Left cardiac atrium (tissue), 4 donors: ENCODE measurements at places on chromosomes 7 and 10.

DNA sequence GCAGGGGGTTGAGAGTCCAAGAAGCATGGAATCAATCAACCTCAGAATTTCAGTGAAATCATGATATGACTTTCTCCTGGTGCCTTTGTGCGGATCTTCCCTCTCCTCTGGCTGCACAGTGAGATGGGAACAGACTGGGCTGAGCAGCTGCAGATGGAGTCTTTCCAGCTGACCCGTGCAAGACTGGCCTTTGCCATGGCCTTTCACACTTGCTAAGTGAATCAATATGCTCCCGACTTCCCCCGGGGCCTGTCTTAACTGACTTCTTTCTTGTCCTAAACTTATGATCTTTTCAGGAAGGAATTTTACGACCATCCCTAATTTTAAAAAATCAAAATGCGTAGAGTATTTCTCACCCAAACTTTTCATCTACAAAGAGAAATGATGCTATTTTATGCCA, 469.9 kb downstream of the GALNT17 start:
- no peak for DNase-seq

DNA sequence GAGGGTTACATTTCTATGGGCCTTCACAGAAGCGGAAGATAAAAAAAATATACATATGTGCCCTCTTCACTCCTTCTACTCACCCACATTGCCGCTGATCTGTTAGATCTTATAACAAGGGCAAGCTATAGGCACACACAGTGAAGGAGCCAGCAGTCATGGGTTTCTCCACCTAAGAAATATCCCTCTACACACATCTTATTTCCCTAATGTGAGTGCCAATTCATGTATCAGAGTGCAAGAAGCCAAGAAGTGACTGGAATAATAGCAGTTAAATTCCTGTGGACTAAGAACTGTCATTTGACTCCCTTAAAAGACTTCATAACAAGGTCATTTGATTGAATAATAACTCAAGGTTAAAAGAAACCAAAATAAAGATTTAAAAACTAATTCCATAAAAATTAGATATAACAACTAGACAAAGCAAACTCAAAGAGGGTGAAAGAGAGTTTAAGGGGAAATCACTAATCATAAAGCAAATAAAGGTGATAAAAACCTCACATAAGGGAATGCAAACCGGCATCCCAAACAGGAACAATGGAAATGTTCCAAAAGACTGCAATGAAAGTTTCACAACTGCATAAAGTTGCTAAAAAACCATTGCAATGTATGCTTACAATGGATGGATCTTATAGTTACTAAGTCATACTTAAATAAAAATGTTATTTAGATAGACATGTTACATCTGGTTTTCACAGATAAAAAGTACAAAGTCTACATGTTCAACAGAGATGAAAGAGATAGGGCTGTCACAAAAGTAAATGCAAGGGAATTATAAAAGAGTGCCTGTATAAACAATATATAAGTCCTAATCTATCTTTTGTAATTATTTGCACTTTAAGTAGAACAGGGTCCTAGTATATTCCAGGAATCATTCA, 42.8 kb downstream of the ARHGAP21 start:
- DNase-seq, result no peak

- DNase-seq, result no peak
Observed at GRCh38 chr10:99605351-99605750, 14.9 kb downstream of the SLC25A28 start.

DNA sequence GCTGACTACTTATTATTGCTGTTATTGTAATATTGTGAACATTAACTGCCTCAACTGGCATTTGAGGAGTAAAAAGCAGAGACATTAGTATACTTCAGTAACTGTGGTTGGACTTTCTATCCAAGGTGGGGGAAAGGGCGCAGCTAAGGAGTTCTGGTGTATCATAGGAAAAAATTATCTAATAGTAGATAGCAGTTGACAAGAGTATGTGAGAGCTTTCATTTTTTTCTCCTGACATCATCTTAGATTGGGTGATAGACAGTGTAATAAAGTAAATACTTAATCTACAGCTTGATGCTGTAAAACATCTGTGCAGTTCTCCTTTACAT, 68.9 kb downstream of the PHTF2 start:
- DNase-seq, result no peak

GRCh38 chr10:3765146-3765545, 19.9 kb downstream of the KLF6 start:
- DNase-seq, result no peak

GRCh38 chr7:44511236-44511635, 20.8 kb upstream of the NUDCD3 start:
- DNase-seq, result no peak

- DNase-seq, result no peak
Observed at GRCh38 chr10:132062641-132063390, 2.9 kb upstream of the JAKMIP3 start.

DNA sequence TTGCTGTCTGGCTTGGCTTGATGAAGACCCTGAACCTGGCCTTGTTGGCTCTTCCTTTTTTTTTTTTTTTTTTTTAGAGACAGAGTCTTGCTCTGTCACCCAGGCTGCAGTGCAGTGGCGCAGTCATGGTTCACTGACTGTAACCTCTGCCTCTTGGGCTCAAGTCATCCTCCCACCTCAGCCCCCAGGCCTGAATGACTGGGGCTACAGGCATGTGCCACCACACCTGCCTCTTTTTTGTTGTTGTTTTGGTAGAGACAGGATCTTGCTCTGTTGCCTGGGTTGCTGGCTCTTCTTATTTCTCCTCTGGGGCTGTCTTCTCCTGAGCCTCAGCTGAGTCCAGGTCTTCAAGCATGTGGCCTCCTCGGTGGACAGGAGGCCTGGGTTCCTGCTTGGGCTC, 44.7 kb downstream of the PRF1 start:
- DNase-seq, result peak; percentile 8

- no peak for DNase-seq
Observed at GRCh38 chr10:69953851-69954250, 98.8 kb upstream of the MACROH2A2 start.

DNA sequence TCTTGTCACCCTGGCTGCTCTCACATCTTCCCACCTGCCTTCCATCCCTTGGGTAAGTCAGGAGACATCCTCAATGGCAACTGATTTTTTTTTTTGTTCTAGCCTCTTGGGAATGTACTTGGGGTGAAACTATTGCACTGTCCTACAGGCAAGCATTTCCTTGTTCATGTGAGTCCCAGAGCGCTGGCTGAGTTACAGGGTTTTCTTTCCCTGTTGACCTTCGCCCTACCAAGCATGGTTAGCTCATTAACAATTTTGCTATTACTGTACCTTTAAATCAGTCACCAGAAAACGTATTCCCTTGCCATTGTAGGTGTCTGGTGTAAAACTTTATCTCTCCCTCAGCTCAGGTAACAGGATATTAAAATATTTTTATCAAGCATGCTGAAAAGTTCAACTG, 98.9 kb downstream of the PRLHR start:
- DNase-seq, result no peak

- no peak for DNase-seq
Observed at GRCh38 chr7:28315565-28316410, 96.5 kb upstream of the CREB5 start.

DNA sequence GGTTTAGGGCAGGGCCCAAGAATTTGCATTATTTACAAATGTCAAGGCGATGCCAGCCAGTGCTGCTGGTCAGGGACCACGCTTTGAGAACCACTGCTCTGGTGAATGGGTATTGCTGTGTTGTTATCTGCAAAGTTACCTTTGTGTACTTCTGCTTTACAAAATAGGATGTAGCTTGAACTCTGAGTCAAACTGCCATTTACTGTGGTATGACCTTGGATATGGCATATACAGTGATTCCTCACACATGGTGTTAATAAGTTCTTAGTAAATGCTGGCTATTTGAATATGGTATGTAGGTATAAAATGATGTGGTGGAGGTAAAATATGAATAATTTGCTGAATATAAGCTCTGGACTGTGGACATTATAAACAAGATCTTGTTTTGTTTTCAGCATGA, 148.9 kb downstream of the AUTS2 start:
- DNase-seq, result no peak

DNA sequence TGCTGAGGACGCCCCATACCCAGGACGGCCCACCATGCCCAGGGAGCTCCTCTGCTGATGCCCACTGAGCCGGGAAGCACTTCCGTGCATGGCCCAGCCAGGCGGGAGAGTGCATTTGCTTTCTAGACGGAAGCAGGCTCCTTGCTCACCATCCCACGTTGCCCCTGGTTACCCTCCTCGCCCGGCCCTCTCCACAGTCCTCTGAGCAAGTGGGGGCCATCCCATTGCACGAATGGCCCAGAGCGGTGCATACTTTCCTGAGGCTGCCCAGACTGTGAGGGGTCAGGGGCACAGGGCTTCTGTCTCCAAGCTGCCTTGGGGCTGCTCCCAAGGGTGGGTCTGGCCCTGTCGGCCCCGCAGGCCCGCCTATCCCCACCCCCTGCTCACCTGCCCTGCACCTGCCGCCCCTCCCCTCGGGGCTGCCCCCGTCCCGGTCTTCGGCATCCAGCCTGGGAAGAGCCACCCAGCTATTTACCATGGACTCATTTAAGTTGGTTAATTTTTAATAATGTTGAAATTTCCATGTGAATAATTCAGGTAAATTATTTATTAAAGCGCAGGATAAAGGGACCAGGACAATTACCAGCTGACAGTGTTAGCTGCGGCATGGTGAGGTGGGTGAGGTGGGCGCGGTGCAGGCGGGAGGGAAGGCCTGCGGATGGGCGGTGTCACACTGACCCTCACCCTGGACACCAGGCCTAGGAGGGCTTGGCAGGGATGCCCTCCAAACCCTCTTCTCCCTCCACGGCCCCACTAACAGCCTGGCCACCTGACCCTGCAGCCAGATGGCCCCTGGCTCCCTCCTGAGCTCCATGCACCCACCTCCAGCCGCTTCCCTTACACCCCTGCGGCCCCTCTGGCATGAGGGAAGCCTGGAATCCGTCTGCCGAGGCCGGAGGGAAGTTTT, 104.4 kb downstream of the MICALL2 start:
- DNase-seq, result no peak

- DNase-seq, result no peak
Observed at GRCh38 chr7:31304446-31304845, 36.1 kb downstream of the NEUROD6 start.

DNA sequence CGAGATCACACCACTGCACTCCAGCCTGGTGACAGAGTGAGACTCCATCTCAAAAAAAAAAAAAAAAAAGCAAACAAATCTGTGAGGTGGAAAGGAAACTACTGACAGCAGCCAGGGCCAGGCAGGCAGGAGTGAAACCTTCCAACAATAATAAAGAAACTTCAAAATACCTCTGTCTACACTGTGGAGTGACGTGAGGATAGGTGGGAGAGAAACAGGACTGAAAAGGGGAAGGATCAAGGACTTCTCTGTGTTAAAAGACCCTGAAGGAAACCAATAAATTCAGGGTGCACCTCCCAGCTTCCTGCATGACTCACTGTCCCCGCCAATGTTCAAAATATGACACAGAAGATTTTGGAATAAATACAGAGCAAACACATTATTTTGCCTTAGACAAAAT, 82.9 kb downstream of the KIAA1549 start:
- no peak for DNase-seq

GRCh38 chr10:103111031-103111917, 81.8 kb downstream of the NT5C2 start:
- no peak for DNase-seq

GRCh38 chr7:101554584-101555268, 74.4 kb downstream of the MYL10 start:
- DNase-seq, result no peak

DNA sequence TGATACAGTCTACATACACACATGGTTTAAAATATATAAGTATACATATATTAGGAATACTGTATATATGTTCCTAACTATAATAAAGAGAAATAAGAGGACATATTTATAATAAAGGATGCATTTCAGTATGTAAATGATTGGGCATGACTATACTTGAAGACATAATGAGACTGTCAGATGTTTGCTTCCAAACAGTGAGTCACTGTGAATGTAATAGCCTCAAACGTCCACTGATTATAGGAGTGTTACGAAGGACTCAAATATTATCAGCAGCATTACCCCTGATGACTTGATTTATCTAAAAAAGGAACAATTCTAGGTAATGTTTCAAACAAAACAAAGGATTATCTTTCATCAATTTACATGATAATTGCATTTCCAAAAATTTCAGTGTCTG, 39.9 kb upstream of the NRBF2 start:
- no peak for DNase-seq

- DNase-seq, result no peak
Observed at GRCh38 chr7:141549582-141549981, 1.6 kb upstream of the AGK start.

- DNase-seq, result no peak
Observed at GRCh38 chr7:22610263-22610662, 110.3 kb upstream of the STEAP1B start.

GRCh38 chr7:71612911-71613310, 481.0 kb downstream of the GALNT17 start:
- no peak for DNase-seq

GRCh38 chr7:106178593-106179134, 66.6 kb upstream of the SYPL1 start:
- no peak for DNase-seq

DNA sequence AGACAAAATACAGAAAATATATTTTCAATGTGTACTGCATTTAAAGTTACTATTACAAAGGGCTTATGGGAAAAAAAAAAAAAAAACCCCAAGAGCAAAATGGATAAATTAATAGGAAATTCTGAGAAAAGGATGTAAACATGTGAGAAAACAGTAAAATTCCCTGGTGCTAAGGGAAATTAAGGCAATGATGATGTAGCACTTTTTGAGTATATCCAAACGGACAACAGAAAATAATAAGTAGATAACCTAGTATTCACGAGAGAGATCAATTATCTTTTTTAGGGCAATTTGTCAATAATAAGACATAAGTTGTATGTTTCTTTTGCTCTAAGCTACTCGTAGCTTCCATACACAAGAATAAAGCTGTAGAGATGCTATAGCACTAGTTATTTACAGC, 80.2 kb downstream of the PARD3 start:
- no peak for DNase-seq
